Naive B cell (primary cell): ENCODE measurements at places on chromosomes 11 and 22.

GRCh38 chr22:23302171-23303002 is 122.1 kb downstream of the BCR start:
- no peak for DNase-seq

DNA sequence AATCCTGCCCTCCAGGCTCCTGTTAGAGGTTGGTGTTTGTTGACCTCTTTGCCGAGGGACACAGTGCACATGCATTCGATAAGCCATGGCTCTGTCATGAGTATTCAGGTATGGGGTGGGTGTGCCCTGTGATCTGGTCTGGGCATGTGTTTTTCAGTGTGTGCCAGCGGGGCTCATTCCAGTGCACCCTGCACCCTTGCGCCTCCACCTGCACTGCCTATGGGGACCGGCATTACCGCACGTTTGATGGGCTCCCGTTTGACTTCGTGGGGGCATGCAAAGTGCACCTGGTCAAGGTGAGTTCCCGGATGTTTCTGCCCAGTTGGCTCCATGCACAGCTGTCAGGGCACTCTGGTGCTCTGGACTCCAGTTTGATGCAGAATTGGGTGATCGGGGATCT is 44.2 kb downstream of the OTOG start:
- no peak for DNase-seq

GRCh38 chr11:119941636-119942411 is 196.1 kb downstream of the TRIM29 start:
- no peak for DNase-seq

DNA sequence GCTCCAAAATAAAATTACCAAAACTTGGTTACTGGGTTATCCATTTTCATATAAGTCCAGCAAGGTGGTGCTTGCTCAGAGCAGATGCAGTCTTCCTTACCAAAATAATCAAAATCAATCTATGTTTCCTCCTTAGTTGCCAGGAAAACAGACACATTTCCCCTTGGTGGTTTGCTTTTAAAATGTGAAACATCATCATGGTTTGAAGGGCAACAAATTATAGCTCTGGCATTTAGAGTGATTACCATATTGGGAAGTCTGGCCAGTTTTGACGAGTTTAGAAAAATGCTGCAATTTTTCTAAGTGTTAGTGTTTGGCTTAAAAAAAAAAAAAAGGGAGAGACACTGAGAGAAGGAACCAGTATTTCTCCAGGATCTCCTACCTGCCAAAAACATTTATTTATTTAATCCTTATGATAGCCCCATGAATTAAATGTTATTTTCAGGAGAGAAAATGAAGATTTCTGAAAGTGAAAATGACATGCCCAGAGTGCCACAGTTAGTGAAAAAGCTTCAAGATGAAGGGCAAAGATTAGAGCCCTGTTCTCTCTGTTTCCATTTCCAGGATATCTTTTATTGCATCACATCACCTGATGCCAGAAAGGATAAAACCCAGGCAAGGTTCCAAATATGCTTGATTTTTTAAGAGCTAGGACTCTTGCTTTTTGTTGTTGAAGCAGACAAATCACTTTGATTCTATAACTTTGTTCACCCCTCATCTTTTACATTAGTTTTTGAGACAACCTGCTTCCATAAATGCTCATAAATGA is 29.6 kb upstream of the TBCEL start:
- DNase-seq: no peak

- no peak for DNase-seq
These were observed 119.1 kb upstream of the CD82 start for GRCh38 chr11:44446366-44446762.

DNA sequence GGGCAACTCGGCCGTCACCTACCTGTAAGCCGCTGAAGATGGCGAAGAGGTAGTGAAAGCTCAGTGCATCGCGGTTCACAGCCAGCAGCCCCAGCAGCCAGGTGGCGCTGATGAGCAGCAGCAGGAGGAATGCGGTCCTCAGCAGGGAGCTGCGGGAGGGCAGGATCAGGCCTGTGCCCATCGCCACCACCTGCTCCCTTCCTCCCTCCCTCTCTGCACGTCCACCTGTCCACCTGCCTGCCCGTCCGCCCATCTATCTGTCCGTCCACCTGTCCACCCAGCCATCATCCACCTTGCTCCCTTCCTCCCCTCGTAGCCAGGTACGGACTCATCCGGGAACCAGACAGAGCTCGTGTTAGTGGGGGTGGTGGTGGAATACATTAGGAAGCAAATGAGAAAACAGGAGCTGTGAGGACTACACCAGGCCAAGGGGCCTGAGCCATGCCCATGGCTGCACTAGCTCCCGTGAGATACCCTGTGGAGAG is 32.2 kb downstream of the TRMU start:
- DNase-seq: peak; percentile 80

GRCh38 chr11:128789497-128790150 is 77.5 kb downstream of the KCNJ1 start:
- DNase-seq: no peak

DNA sequence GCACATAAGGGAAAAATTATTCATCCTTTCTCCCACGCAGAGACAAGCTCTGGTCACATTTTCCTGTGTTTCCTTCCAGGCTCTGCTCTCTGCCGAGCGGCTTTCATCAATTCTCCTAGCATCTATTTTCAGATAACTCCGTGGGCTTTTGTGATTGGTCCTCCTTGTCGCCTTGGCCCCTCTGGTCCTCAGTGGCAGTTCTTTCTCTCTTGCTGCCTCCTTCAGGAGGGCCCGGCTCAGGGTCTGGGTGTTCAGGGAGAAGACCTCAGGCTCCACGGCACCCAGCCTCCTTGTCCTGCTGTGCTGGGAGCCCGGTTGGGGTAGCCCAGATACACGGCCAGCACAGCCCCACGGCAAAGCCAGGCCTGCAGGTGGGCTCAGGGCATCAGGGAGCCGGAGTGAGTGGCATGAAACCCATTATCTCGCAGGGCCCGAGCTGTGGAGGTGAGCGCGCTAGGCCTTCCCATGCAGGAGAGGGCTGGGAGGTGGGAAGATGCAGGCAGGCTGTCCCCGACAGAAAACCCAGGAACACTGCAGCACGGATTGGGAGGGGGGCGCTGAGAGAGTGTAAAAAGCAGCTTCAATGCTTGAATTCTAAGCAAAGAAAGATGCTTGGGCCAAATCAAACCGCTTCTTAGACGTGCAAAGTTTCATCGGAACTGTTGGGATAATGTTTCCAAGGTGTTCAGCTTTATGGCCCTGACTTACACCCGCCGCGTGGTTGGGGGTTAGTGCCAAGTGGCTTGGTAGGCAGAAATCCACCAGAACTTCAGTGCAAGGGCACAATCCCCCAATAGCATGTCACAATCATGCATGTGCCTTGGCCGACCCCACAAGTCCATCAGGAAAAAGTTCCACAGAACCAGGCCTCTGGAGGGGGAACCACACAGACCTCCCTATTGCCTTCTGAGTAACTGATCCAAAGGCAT is 81.9 kb upstream of the WNT7B start:
- DNase-seq: no peak

- DNase-seq: no peak
These were observed 35.2 kb downstream of the SOX6 start for GRCh38 chr11:16321148-16321547.

GRCh38 chr11:21988477-21988876 is 204.4 kb upstream of the ANO5 start:
- no peak for DNase-seq

DNA sequence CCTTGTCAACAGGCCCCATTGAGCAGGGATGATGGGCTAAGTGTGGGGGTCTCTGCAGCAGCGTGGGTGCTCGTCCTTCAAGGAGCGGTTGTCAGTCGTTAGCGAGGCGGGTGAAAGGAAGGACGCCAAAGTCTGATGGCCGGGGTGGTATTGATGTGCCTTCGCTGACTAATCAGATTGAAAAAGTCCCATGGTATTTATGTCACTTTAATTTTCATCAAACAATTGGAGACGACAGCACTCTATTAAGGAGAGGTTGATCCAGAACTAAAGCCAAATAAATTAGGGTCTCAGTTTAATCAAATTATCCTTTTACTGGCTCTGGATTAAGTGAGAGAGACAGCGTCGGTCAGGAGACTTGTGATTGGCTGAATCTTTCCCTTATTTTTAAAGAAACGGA is 9.6 kb downstream of the HTATIP2 start:
- no peak for DNase-seq

GRCh38 chr22:28031383-28031922 is 112.4 kb upstream of the PITPNB start:
- DNase-seq: no peak

- no peak for DNase-seq
These were observed 269.1 kb downstream of the TBC1D22A start for GRCh38 chr22:47031628-47031915.

- DNase-seq: no peak
These were observed 24.7 kb downstream of the OR8B2 start for GRCh38 chr11:124359566-124359965.

DNA sequence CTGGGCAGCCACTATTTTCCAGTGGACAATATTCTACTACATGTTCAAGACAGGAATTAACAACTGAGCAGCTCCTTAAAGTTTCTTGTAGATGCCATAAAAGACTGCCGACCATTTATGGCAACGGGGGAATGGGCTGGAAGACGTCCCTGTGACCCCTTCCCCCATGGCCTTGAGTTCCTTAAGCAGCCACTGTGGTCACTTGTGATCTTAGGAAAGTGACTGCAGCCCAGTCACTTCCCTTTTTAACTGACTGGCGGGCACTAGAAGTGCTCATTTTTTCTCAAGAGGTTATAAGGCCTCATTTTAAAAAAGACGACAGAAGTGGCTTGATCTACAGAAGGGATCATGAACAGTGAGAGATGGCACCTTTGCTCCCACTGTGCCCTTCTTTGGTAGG is 153.2 kb upstream of the NARS2 start:
- DNase-seq: no peak

DNA sequence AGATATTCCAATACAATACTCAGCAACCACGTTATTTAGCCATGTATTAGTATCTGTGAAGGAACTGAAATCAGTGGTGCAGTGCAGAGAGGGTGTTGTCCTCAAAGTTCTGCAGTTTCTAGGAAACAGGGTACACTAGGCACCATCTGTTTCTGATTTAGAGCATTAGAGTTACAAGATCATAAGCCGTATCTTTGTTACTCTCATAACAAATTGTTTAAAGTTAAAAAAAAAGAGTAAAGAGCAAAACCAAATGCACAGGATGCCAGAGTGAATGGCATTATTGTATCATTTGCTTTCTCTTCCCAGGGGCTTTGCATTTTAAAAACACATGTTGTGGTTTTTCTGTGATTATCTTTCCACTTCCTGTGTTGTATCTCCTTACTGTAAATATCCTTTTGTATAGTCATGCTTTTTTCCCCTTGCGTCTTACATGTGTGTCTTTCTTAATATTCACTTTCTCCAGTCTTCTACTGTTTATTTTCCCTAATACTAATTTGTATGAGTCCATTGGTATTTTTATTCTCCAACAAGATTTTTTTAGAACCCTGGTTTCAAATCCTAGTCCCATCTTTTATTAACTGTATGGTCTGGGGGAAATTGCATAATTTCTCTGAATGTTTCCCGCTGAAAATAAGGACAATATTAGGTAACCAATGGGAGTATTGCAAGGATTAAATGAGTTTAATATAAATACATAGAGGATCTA is 15.2 kb upstream of the NUP160 start:
- peak; percentile 79 for DNase-seq

- no peak for DNase-seq
These were observed 10.5 kb upstream of the OR2AT4 start for GRCh38 chr11:75107187-75107586.

GRCh38 chr11:68036141-68036716 is 2.6 kb upstream of the TCIRG1 start:
- DNase-seq: no peak

DNA sequence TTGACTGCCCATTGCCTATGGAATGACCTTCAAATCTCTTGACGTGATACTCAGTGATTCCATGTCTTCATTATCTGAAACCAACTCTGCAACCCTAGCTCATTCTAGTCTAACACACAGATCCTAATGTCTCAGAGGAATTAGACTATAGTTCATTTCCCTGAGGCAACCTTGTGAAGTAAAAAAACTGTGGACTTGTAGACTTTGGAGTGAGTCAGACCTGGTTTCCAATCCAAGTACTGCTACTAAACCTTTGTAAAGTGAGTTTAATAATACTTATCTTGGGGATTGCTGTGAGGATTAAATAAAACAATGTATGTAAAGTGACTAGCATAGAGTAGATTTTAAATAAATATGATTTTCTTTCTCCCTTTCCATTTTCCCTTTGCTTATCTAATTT is 226.1 kb downstream of the BLID start:
- DNase-seq: no peak

- no peak for DNase-seq
These were observed 338.3 kb downstream of the TBC1D22A start for GRCh38 chr22:47100646-47101200.

GRCh38 chr22:41758231-41758630 is 42.2 kb upstream of the CCDC134 start:
- DNase-seq: no peak

DNA sequence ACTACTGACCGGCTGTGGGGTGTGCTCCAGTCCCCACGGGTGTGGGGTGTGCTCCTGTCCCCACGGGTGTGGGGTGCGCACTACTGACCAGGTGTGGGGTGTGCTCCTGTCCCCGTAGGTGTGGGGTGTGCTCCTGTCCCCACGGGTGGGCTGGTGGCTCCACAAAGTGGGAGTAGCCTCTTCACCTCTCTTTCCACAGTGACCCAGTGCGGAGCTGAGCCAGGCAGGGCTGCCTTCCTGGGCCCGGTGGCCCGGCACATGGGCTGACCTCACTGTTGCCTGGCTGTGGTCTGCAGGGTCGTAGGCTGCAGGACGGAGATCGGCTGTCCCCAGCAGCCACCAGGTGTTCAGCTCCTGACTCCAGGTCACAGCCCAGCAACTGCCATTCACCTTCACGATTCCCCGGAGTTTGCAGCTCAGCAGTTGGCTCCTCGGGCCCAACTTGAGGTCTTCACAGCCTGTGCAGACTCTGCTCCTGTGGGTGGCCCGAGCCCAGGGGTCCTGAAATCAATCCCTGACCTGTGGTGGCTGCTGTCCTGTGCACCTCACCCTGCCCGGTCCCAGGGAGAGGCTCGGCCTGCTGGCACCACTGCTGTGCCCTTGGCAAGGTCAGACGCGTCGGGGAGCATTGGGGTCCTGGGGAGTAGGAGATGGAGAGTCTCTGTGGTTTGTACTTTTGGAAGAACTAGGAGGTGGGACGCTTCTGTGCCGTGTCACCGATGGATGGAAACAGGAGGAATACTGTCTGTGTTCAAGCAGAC is 414.3 kb downstream of the TBC1D22A start:
- no peak for DNase-seq

GRCh38 chr11:39367534-39367933 is 2091.9 kb downstream of the LRRC4C start:
- no peak for DNase-seq

GRCh38 chr11:3667149-3668035 is 3.8 kb downstream of the CHRNA10 start:
- no peak for DNase-seq
